ENCODE measurements at places on chromosomes 11 and 22. TPM values are rescaled to one million over a fixed set of nuclear protein-coding genes. Genes with fewer than 3 reads are reported as not detected.

GRCh38 chr11:134242376-134242775, 10.8 kb downstream of the THYN1 start:
- H3K4me1 ChIP-seq, result no peaks in the 10 kb centered on the region
- no peak overlapping the region for H3K4me3 ChIP-seq
- no peak overlapping the region for H3K27ac ChIP-seq
- DNase-seq, result no peak

GRCh38 chr11:69157156-69157821, 1.6 kb downstream of the SMIM38 start:
- H3K4me1 ChIP-seq, result no peaks in the 10 kb centered on the region
- H3K4me3 ChIP-seq, result no peak overlapping the region
- no peaks in the 10 kb centered on the region for H3K36me3 ChIP-seq
- H3K27me3 ChIP-seq, result no peaks in the 10 kb centered on the region
- DNase-seq, result no peak

DNA sequence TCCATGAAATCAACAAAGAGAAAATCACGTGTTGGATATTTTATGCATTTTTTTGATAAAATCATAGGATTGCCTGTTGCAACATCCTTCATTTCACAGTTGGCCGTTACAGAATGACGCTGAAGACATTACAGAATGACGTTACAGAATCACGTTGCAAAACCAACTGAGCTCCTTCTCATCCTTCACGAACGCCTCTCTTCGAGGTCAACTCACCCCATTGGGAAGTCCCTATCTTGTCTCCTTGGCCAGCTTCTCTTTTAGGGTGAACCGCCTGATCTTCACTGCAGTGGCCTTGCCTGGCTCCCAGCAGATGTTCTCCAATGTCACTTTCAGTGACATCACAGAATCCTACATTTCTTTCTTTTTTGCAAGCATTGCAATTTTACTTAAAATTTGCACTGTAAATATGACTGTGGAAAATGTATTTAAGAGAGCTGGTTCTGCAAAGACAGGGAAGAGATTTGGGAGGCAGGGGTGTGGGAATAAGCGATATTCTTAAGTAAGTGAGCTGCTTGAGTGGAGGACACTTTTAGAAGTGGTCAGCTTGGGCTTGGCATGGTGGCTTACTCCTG, 5.1 kb downstream of the KRTAP5-7 start:
- no peak for DNase-seq
- no peaks in the 10 kb centered on the region for H3K27me3 ChIP-seq
- H3K4me1 ChIP-seq, result no peaks in the 10 kb centered on the region
- H3K27ac ChIP-seq, result no peak overlapping the region

- DNase-seq, result no peak
- no peak overlapping the region for H3K4me3 ChIP-seq
- H3K4me1 ChIP-seq, result no peaks in the 10 kb centered on the region
- H3K36me3 ChIP-seq, result no peaks in the 10 kb centered on the region
Measured at GRCh38 chr22:45397806-45398205, 15.6 kb downstream of the SMC1B start.

DNA sequence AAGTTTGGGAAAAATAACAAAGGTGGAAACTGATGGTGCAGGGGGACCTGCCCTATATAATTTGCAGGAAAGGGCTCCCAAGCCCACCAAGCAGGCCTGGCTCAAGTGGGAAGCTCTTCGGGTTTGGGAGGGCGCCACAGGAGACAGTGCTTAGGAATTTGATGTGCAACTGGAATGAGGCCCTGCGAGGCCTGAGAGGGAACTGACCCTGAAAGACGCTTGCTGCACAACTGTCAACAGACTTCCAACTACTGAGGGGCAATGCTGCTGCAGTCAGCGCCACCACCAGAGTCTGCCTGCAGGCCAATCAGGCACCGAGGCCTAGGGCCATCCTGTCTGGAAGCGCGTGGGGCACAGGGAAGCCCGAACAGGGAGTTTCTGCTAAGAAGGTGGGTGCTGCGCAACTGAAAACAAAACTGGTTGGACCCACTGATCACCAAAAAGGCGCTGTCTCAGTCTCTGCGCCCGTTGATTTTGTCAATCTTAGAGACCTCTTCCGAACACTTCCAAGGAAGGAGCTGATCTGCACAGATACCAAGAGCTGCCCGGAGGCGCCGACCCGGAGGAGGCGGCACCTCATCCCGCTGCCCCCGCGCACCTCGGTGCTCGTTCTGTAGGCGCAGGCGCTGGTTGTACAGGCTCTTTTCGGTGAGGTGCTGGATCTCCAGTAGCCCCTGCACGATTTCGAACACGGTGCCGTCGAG, 667 bp downstream of the DGCR6L start:
- H3K27ac ChIP-seq, result peak overlapping the region; percentile 92
- no peak for DNase-seq
- peak overlapping the region; percentile 90 for H3K4me3 ChIP-seq
- no peaks in the 10 kb centered on the region for H3K27me3 ChIP-seq
- H3K4me1 ChIP-seq, result peaks cover 54% of the 10 kb centered on the region
- H3K36me3 ChIP-seq, result no peaks in the 10 kb centered on the region

DNA sequence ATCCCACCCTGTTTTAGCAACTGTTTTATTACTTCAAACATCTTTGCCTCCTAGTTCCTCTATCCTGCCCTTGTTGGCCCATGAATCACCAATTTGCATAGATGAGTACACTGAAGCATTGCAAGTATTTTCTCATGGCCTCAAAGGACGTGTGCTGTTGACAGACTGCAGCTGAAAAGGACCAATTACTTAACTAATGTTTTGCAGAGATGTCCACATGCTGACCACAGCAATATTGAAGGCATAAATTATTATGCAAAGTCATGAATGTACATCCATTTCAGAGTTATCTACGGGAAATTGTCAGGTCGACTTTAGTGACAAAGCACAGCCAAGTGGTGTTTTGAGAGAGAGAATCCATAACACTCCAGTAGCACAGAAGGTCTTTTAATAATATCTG, 64.8 kb downstream of the CADM1 start:
- H3K4me1 ChIP-seq, result no peaks in the 10 kb centered on the region
- DNase-seq, result no peak
- no peak overlapping the region for H3K27ac ChIP-seq
- H3K4me3 ChIP-seq, result no peak overlapping the region

GRCh38 chr22:20859615-20860014, 808 bp downstream of the SNAP29 start:
- no peak for DNase-seq
- H3K27ac ChIP-seq, result peak overlapping the region; percentile 94
- H3K4me1 ChIP-seq, result peaks cover 52% of the 10 kb centered on the region
- no peaks in the 10 kb centered on the region for H3K36me3 ChIP-seq

GRCh38 chr11:57476047-57476756, 15.9 kb downstream of the RTN4RL2 start:
- no peaks in the 10 kb centered on the region for H3K36me3 ChIP-seq
- peaks cover 27% of the 10 kb centered on the region for H3K4me1 ChIP-seq
- no peak overlapping the region for H3K27ac ChIP-seq
- peaks cover 5% of the 10 kb centered on the region for H3K27me3 ChIP-seq
- peak overlapping the region; percentile 47 for H3K4me3 ChIP-seq

- H3K27me3 ChIP-seq, result no peaks in the 10 kb centered on the region
- no peak overlapping the region for H3K4me3 ChIP-seq
- no peaks in the 10 kb centered on the region for H3K4me1 ChIP-seq
- no peak for DNase-seq
- H3K36me3 ChIP-seq, result peaks cover 46% of the 10 kb centered on the region
- H3K27ac ChIP-seq, result no peak overlapping the region
Measured at GRCh38 chr22:19069451-19069850, 52.8 kb downstream of the DGCR2 start.

DNA sequence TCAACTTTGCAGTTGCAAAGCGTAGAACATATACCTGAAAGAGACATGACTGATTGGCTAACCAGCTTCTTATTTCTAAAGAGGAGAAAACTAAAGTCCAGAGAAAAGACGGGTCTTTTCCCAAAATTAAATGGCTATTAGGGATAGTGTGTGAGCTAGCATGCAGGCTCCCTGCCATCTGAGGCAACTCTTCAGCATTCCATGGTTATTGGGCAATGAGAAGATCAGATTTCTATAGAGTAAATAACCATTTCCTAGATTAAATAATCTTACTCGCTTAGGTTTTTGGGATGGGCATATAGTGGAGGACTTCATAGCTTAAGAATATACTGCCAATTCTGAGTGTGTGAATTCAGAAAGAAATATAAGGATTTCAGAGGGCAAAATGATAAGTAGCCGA, 95.0 kb downstream of the PDHX start:
- no peak overlapping the region for H3K27ac ChIP-seq
- peaks cover 40% of the 10 kb centered on the region for H3K4me1 ChIP-seq
- H3K36me3 ChIP-seq, result no peaks in the 10 kb centered on the region

DNA sequence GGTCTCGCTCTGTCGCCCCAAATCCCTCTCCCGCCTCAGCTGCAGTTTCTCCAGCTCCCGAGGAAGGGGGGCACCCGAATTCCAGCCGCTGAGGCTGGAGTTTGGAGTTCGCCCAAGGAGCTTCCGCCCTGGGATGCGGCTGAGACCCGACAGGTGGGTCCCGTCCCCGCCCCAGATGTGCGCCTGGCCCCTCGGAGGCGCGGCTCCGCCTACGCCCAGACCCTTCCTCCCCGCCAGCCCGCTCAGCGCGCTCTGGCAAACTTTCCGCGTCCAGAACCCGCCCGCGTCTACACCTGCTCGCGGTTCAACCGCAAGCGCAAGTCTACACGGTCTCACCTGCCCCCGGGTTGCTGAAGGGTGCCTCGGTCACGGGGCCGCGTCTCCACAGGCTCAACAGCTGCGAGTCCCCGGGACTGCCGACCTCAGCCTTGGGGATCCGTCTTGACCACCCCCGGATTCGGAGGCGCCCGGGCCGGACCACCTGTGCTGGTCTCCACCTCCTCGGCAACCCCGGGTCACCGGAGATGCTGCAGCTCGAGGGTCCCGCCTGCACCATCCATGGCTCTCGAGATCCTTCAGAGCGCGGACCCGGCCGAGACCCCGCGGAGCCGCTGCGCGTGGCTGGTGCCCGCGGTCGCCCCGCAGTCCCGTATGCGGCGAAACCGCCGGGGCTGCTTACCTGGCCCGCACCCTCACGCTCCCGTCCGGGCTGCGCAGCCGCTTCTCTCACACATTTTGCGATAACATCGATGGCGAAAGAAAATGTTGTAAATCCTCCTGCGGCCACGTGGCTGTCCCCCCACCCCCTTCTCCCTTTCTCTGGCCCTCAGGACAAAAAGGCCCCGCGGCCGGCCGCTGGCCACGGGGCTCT, 63.6 kb downstream of the NFAM1 start:
- peak; percentile 43 for DNase-seq
- peaks cover 15% of the 10 kb centered on the region for H3K27me3 ChIP-seq
- H3K27ac ChIP-seq, result no peak overlapping the region
- H3K36me3 ChIP-seq, result no peaks in the 10 kb centered on the region
- H3K4me3 ChIP-seq, result peak overlapping the region; percentile 97

GRCh38 chr11:9859554-9860305, 195.9 kb downstream of the SWAP70 start:
- no peak for DNase-seq
- no peaks in the 10 kb centered on the region for H3K36me3 ChIP-seq
- H3K27ac ChIP-seq, result no peak overlapping the region
- no peak overlapping the region for H3K4me3 ChIP-seq
- H3K4me1 ChIP-seq, result peaks cover 16% of the 10 kb centered on the region

DNA sequence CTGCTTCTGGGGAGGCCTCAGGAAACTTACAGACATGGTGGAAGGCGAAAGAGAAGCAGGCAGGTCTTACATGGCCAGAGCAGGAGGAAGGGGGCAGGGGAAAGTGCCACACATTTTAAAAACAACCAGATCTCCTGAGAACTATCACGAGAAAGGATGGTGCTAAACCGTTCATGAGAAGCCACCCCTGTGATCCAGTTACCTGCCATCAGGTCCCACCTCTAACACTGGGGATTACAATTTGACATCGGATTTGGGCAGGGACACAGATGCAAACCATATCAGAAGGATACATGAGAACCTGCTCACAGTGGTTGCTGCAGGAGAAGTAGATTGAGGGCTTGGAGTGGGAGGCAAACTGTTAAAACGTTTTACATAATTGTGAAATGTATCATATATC, 152.2 kb downstream of the ADAMTS15 start:
- H3K4me1 ChIP-seq, result no peaks in the 10 kb centered on the region
- H3K4me3 ChIP-seq, result no peak overlapping the region
- no peaks in the 10 kb centered on the region for H3K36me3 ChIP-seq
- no peak for DNase-seq
- no peak overlapping the region for H3K27ac ChIP-seq

The MAPK8IP1 gene
- total RNA-seq, result 1.1 TPM

The DEPDC7 gene
- 1.8 TPM for total RNA-seq

The SPTBN2 gene
- total RNA-seq, result 0.81 TPM

The LMNTD2 gene
- 1.2 TPM for total RNA-seq

The MYBPC3 gene
- not detected for total RNA-seq

The CRYBA4 gene
- not detected for total RNA-seq

The TPST2 gene
- 37.3 TPM for total RNA-seq

The ARCN1 gene
- 149 TPM for total RNA-seq
